ENCODE measurements at places on chromosomes 16 and 17.

DNA sequence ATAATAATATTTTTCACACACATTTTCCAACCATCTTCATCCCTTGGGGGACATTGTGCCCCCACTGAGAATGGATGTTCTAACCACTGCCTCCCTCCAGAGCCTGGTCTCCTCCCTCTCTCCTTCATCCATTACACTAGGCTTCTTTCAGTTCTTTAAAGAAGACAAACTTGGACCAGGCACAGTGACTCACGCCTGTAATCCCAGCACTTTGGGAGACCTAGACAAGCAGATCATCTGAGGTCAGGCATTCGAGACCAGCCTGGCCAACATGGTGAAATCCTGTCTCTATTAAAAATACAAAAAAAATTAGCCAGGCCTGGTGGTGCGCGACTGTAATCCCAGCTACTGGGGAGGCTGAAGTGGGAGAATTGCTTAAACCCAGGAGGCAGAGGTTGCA, 6.5 kb downstream of the ALOX15 start:
- no peak for DNase-seq

DNA sequence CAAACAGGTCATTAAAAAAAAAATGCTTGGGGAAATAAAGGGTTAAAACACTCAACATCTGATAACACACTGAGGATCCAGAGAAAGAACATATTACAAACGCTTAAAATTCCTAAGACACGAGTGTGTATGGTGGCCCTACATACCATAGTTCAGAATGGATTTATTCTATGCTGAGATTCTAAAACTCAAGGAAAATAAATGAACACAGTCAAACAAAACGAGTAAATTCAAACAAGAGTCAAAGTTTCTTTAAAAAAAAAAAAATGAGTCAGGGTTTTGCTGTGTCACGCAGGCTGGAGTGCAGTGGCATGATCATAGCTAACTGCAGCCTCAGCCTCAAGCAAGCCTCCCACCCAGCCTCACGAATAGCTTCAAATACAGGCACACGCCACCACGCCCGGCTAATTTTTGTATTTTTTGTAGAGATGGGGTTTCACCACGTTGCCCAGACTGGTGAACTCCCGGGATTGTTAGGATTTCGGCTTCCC, 17.4 kb downstream of the CRK start:
- DNase-seq, result no peak

- no peak for DNase-seq
These were observed 10.2 kb upstream of the RSKR start for GRCh38 chr17:28624148-28624547.

GRCh38 chr17:65231662-65232335, 94.6 kb downstream of the RGS9 start:
- peak; percentile 19 for DNase-seq

GRCh38 chr17:55661256-55661758, 61.4 kb downstream of the TMEM100 start:
- DNase-seq, result no peak

DNA sequence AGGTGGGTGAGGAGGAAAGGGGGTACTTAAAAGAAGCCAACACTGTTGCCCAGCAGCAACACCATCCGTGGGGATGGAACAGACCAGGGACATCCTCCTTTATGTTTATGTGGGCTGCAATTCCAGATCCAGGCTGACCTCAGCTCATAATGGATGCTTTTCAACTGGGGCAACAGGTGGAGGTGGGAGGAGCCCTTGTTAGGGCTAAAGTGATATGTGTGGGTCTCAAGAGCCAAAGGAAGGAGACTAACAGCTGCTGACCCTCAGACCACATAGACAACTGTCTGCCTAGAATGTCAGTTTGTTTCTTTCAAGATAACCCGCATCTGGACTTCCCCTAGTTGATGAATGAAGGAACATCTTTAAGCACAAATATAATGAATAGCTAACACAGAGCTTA, 2.0 kb upstream of the INPP5K start:
- DNase-seq, result no peak

DNA sequence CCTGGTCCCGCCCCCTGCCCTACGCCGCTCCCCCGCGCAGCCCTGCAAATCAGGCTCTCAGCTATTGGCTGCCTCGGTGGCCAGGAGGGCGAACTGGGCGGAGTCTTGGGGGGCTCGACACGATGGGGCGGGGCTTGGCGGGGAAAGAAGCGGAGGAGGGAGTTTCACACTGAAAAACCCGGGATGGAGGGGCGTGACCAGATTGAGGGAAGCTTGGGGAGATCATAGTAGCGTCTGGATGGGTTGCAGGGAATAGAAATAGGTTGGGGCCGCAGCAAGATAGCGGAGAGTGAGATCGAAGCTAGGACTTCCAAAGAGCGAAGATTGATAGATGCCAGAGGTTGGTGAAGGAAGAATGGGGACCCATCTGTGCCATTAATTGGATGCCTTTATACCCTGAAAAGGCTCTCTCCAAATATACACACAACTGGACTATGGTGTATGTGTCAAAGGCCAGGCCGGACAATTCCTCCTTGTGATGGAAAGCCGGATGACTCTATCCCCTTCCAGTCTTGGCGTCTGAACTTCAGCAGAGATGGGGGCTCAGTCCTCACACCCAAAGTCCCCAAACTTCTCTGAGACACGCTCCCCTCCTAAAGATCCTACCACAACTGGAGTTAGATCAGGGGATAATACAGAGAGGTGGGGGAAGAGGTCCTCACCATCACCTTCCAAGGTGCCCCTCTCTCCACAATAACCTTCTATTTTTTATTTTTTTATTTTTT, 376 bp upstream of the STAC2 start:
- peak; percentile 67 for DNase-seq

DNA sequence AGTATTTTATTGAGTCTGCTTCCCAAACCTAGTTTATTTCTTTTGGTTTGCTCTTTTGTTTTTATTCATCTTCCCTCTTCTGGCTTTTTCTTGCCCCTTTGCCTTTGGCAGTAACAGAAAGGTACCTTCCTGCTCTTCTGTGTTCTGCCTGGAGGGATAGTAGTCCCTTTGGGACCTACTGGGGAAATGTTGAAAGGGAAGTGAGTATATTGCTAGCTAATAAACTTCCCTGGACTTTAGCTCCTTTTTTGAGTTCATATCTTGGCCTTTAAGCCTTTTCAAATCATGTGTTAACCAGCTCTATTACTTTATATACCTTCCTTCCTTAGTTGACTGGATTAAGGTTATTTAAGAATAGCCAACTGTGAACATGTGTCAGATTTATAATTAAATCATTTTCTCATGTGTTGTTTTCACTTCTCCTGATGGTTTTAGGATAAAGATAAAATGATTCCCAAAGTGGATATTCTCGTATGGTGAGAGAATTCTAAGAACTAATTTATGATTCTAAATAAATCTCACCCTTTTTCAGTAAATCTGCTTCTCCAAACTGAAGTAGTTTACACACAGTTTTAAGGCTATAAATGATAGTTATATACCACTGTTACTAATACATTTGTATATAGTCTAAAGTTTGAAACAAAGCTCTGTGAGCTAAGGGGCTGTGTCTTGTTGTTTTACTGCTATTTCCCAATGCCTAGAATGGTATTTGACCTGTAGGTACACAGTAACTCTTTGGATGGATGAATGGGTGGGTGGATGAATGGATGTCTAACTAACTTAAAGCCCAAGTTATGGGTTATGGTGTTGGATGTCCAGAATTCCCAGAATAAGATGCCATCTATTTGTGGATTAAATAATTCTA, 45.7 kb downstream of the OMG start:
- no peak for DNase-seq

DNA sequence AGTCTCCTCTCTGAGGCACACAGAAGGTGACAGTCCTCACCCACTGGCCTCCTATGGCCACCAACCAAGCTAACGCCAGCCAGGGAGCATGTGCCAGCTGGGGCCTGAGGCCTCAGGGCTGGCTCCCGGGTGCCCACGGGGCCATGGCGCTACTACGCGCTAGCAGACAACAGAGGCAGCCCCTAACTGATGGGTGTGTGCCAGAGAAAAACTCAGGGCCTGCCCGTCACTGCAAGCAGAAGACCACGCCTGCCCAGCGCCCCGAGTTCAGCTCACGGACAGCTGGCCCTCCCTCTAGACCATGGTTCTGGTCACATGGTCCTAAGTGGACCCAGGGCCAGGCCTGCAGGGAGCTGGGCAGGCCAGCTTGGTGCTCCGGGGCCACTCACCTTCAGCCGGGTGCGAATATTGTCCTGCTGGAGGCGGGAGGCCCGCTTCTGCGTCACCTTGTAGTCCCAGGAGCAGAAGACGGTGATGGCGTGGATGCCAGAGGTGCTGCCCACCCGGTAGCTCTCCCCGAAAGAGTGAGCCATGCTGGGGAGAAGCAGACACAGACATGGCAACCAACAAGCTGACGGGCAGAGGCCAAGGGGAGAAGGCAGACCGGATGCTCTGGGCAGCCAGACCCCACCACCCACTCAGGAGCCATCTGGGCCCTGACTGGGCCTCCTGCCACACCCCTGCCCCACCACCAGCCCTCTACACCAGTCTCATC, 6.2 kb downstream of the TMC6 start:
- DNase-seq, result no peak

DNA sequence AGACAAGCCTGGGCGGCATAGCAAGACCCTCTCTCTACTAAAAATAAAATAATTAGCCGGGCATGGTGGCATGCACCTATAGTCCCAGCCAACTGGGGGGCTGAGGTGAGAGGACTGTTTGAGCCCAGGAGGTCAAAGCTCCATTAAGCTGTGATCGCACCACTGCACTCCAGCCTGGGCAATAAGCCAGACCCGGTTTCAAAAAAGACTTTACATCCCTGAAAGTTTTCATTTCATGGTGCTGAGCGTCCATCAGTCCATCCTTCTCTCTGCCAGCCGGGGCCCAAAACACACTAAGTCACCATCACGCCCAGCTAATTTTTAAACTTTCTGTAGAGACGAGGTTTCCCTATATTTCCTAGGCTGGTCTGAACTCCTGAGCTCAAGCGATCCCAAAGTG, 10.6 kb downstream of the RAB40B start:
- no peak for DNase-seq

All from CD4-positive, alpha-beta T cell treated with Interleukin-1 beta for 1 hour (primary cell).